ENCODE measurements at places on chromosomes 4 and X.

- DNase-seq: no peak
Measured at GRCh38 chr4:118086344-118086743, 52.1 kb downstream of the NDST3 start.

DNA sequence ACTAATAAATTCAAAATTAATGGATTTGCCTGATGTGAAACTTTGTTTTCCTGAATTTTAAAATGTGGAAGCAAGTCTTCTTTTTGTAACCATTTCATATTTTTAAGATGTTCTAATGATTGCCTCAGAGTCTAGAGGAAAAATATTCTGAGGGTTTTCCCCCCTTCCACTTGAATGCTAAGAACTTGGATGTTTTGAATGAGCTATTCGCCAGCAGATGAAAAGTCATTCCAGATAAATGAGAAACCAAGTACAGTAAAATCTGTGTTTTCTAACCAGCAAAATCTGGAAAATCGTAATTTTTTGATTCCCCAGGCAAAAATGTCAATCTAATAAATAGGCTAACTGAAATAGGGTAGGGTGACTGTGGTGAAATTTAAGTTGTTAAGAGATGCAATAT is 45.6 kb downstream of the SLIT2 start:
- no peak for DNase-seq

- DNase-seq: no peak
Measured at GRCh38 chr4:128600410-128600809, 209.1 kb upstream of the JADE1 start.

- no peak for DNase-seq
Measured at GRCh38 chrX:95662200-95662599, 1022.4 kb upstream of the DIAPH2 start.

DNA sequence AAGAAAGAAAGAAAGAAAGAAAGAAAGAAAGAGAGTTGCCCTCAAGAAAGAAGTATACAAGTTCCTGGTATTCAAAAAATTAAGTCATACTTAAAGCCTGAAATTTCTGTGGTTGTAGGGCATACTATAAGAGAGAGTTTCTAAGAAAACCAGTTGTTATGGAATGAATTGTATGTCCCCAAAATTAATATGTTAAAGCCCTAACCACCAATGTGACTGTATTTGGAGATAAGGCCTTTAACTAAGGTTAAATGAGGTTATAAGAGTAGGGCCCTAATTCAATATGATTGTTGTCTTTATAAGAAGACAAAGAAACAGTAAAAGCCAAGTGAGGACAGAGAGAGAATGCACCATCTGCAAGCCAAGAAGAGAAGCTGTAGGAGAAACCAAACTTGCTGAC is 521.1 kb downstream of the CCSER1 start:
- DNase-seq: no peak
